ENCODE measurements at places on chromosomes 1 and 21. TPM values are rescaled to one million over a fixed set of nuclear protein-coding genes. Genes with fewer than 3 reads are reported as not detected.

- DNase-seq, result no peak
Measured at GRCh38 chr21:33124889-33125288, 54.9 kb downstream of the OLIG1 start.

DNA sequence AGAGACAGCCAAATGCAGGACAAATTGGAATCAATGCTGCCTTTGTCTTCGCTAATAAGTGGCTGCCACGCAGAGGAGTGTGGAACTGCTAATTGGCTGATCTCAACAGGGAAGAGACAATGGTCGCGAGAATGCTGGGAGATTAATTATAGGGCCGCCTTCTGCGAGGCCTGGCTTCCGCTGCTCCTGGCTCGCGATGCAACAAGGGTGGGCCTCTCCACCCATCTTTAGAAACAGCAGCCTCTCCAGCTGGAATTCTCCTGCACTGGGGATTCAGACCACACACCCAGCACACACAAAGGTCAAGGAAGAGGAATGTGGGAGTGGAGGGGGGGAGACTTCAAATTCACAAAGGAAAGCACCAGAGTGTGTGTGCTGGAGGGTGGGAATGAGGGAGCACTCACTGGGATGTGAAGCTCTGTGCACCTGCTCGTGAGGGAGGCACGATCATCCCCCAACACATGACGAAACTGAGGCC is 200.7 kb upstream of the GRIK3 start:
- DNase-seq, result no peak

DNA sequence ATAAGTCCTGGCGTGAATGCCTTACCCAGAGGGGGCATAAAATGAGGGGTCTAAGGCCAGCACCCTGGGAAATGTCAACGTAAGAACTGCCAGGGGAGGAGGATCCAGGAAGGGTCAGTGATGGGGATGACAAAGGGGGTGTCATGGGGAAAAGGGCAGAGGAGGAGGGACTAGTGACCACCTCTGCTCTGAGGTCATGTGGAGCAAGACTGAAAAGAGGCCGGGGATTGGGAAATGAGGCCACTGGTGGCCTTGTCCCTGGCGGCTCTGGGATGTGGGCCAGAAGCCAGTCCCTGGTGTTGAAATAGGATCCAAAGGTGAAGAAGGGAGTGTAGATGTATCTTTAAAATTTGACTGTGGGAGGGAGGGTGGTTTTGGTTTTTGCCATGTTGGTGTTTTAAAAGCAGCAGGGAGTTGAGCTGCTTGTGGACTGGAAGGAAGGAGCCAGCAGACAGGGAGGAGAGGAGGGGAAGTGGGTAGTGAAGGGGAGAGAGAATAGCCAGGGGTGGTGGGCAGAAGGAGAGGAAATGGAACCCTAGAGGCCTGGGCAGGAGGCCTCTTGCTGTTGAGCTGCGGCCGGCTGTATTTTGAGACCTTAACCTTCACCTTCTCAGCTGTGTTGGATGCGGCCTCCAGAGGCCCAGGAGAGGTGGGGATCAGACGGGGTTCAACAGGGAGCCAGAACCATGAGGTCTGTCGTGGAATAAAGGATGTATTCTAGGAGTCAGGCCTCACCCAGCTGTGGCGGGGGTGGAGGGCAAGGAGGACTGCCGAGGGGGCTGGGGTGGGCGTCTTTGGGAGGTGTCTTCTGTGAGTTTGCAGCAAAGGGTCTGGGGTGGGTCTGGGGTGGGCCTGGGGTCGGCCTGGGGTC is 92.5 kb downstream of the DHRS3 start:
- DNase-seq, result no peak

- DNase-seq, result no peak
Measured at GRCh38 chr21:39763272-39763970, 18.4 kb downstream of the IGSF5 start.

Gene GPR25
- total RNA-seq, result not detected

- no peak for DNase-seq
Measured at GRCh38 chr1:20165522-20165951, 20.4 kb upstream of the UBXN10 start.

DNA sequence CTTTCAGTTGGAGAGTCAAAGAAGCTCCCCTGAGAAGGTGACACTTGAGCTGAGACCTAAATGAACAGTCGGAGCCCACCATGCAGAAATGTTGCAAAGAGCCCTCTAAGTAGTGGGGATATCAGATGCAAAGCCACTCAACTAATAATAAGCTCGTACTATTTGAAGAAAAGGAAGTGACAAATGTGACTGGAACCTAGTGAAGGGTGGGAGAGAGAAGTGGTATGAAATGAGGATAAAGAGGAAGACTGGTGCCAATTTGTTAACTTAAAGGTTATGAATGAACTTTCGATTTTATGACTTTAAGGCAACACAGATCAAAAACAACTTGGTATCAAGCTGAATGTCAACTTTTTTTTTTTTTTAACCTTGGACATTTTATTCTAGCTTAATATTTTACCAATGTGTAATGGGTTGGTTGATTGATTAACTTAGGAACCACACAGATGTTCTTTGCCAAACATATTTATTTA is 14.7 kb downstream of the LYPLAL1 start:
- DNase-seq, result no peak

GRCh38 chr1:44371206-44371605 is 16.1 kb upstream of the ERI3 start:
- DNase-seq, result no peak

GRCh38 chr1:215665215-215665614 is 98.1 kb downstream of the KCTD3 start:
- no peak for DNase-seq

DNA sequence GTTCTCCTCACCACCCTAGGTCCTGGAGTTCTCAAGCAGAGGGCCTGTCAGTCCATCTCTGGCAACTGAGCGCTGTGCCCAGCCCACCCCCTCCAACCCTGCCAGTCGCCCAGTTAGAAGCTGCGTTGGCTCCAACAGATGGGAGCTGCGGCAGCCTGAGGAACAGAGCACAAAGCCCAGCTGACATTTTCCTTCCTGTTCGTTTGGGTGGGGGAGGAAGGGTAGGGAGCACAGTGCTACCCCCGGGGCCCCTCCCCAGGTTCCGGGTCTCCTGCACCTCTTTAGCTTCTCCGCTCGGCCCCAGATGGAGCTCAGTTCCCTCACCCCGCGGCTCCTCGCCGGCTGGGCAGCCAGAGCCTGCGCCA is 1.4 kb downstream of the LRRN2 start:
- no peak for DNase-seq

- no peak for DNase-seq
Measured at GRCh38 chr21:29613021-29613420, 314.3 kb downstream of the BACH1 start.

- no peak for DNase-seq
Measured at GRCh38 chr21:29407571-29407970, 108.8 kb downstream of the BACH1 start.

Gene LYPD8
- not detected for total RNA-seq

Gene PLCH2
- 3.1 TPM for total RNA-seq

Gene SLC25A34
- total RNA-seq, result 0.68 TPM

Gene TMEM269
- 1.7 TPM for total RNA-seq

Gene NUF2
- 33.1 TPM for total RNA-seq

Gene HSF2BP
- 0.95 TPM for total RNA-seq

DNA sequence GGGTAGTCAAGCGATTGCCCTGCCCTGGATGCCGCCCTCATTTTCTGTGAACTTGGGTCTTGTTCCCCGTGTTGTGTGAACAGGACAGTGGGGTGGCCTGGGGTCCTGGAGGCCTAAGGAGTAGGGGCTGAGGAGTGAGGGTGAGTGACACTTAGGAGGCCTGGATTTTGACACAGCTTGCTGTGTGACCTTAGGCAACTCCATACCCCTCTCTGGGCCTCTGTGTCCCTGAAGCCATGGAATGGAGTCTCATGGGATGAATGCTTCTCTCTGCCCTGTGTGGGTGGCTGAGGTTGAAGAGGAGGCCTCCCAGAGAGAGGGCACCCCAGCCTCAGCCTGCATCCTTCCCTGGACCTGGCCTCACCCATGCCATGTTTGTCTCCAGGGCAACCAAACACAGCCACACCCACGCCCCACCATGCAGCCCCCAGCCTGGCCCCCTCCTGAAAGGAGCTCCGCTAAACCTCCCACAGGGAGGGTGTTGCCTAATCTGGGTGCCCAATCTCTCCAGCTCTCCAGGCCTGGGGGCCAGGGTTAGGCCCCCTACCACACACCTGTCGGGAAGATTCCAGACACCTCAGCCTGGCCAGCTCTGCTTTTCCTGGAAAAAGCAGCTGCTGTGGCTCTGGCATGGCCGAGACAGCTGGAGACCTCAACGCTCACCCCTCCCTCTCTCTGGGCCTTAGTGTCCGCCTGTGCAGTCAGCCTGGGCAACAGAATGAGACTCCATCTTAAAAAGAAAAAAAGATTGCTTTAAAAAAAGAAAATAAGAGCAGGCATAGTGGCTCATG is 9.9 kb downstream of the MYOM3 start:
- DNase-seq, result peak; percentile 32

DNA sequence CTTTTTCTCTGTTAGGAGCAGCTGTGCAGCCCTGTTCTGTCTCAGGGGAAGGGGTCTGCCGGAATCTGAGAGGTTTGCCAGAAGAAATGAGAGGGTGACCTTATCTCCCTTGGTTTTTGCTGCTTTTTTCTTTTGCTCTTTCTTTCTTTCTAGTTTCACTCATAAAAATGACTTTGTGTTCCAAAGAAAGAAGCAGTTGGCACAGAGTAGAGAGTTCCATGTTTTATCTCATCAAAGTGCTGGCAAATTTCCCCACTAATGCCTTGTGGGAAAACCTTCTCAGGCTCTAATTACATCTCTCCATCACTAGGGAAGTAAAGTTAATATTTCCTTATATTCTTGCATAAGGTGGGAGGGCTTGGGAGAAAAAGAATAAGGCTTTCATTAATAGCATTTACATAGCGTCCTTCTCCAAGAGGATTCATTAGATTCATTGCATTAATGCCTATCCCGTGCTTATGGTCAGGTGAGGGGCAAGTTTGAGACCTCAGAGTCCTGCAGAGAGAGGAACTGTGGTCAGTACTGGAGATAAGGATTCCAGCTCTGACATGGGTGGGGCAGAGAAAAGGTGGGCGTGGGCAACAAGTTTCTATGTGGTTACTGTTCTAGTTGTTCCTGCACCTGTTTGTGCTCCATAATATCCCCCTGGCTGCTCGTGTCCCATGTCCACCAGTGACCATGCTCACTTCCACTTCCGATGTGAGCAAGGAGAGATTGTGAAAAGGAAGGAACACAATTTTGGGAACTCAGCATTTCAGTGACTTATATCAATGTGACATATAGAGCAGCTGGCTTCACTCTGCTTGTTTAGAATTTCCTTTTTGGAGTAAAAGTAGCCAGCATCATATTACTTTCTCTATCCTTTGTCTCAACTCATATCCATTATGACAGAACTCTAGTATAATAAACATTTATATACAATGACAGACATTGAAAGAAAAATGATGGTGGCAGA is 79.5 kb downstream of the DISC1 start:
- no peak for DNase-seq

GRCh38 chr1:61907102-61907501 is 164.8 kb downstream of the PATJ start:
- no peak for DNase-seq

- no peak for DNase-seq
Measured at GRCh38 chr1:210447456-210448057, 118.9 kb downstream of the HHAT start.

DNA sequence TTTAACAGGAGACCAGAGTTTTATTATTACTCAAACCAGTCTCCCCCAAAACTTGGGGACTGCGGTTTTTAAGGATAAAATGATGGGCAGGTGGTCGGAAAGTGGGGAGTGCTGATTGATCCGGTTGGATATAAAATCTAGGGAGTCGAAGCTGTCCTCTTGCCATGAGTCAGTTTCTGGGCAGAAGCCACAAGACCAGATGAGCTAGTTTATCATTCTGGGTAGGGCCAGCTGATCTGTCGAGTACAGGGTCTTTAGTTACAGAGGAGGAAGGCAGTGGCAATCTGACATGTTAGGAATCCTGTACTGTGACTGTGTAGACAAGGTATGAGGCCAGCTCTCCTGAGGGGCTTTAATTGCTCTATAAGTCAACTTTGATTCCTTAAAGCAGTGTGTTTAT is 22.9 kb upstream of the FOXE3 start:
- DNase-seq, result no peak

DNA sequence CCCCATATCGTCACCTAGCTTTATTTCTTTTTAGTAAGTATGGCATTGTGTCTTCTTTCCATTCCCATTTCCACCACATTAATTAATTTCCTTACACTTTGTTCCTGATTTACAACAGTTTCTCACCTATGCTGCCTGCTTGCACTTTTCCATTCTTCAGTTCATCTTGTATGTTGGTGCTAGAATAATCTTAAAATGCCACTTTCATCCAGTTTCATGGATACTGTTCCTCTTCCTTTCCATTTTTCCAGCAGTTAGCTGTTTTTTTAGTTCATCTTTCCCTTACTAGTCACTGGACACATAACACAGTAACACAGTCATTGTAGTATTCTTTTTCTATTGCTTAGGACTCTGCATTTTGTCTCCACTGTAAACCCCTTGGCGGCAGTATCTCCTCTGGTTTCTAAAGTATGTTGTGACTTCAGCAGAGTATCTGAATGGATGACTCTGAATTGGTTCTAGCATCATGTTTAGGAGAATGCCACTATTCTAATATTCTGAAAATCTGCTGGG is 2.1 kb downstream of the CDC7 start:
- no peak for DNase-seq

GRCh38 chr1:56339786-56340465 is 239.4 kb downstream of the PLPP3 start:
- no peak for DNase-seq

Gene ADIPOR1
- 102 TPM for total RNA-seq

GRCh38 chr1:44029911-44030604 is 1.2 kb downstream of the SLC6A9 start:
- DNase-seq, result peak; percentile 92
